ENCODE measurements at places on chromosomes 11 and 22.

GRCh38 chr11:77617892-77618291 is 19.7 kb downstream of the CLNS1A start:
- DNase-seq, result no peak

- DNase-seq, result peak; percentile 14
Measured at GRCh38 chr22:23113067-23113846, 28.5 kb downstream of the RSPH14 start.

DNA sequence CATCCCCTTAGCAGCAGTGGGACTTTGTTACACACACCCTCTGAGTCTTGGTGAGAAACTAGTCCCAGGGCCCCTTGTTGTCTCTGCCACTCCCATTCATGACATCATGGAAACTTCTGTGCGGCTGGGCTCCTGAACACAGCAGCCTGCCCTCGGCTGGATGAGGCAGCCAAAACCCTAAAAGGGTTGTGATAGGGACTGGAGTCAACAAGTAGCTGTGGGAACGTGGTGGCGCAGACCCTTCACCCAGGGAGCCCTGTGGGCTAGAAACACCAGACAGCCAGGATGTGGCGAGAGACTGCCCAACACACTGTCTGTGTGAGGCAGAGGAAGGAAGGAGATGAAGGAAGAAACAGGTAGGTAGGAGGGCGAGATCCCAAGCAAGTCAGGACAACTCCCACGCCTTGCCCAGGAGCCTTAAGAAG is 3.9 kb downstream of the CD3D start:
- no peak for DNase-seq

DNA sequence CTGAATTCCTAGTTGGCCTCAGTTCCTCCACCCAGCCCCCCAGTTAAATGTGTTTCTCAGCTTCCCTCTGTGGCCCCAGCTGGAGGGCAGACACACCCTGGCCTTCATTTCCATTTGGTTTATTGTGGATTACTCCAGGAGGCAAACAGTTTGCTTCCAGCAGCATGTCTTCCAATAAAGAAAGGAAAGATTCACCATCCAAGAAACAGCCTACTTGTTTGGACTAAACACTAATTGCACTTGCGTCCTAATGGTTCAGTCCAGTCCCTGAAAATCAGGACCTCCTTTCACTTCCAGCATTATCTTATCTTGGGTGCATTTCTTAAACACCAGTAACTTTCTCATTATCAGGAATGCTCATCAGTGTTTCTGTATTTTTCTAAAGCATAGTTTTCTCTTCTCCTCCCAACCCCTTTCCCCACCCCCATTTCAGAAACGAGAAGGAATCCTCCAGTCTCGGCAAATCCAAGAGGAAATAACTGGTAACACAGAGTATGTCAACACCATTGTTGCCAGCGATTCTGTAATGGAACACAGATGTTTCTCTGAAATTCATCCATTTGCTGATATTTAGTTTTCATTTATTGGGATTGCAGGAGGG is 130.9 kb downstream of the PARVA start:
- DNase-seq, result peak; percentile 95

DNA sequence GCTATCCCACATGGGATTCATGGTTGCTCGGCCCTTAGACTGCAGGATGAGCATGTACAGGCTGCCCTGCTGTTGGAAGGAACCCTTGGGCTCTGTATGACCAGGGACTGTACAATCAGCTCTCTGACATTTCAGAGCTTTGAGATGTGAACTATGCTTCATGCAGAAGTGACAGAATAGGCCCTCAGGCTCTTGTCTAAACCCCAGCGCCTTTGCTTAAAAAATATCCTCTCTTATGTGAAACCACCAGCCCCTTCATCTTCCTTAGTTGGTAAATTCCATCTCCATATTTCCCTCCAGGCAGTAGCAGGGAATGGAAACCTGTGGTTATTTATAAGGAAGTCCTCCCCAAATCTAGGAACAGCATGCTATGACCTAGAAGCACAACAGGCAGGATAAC is 78.9 kb upstream of the PLET1 start:
- no peak for DNase-seq

DNA sequence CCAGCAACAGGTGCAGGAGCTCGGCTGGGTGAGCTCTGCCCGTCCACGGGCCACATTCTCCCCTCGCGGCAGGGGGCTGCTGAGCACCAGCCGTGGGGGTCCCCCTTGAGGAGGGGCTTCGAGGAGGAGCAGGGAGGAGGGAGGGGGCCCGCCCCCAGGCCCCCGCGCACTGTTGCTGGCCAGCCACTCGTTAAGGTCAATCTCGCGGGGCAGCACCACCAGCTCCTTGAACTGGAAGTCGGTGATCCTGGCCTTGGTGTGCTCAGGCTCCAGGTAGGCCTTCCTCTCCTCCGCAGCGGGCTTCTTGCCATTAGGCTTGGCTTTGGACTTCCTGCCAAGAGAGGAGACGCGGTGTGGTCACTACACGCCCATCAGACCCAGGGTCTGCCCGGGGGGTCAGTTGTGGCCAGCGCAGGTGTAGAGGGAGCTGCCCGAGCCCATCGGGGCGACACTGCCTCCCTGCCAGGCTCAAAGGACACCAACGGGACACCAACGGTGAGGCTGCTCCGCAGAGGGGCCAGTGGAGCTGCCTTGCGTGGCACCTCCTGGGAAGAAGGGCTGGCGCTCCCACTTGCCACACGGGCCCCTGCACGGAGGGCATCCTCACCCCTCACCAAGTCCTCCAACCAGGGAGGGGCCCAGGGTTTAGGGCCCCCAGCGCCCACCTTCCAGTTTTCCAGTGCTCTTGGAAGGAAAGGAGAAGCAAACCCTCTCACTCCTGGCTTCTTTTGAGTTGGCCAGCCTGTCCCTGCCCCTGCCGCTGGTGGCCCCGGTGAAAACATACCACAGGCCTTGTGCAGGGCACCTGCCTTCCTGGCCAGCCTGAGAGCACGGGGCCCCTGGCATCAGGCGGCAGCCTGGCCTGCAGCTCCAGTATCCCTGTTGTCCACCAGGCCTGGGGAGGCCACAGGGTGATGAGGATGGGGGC is 5.8 kb downstream of the MOB2 start:
- DNase-seq, result no peak

DNA sequence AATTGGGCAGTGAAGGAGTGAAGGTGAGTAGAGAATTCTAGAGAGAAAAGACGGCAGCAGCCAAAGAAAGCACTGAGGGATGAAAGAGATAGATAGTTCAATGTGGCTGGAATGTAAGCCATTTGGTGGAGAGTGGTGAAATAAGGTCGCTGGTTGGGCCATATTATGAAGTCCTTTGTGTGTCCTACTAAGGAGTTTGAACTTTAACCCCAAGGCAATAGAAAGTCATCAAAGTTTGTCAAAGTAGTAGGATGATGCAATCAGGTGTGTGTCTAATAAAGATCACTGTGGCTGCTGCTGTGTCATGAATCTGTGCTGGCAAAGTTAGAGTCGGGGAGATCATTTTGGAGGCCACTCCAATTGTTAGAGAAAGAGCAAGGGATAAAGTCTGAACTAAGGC is 18.7 kb downstream of the RNF121 start:
- no peak for DNase-seq

DNA sequence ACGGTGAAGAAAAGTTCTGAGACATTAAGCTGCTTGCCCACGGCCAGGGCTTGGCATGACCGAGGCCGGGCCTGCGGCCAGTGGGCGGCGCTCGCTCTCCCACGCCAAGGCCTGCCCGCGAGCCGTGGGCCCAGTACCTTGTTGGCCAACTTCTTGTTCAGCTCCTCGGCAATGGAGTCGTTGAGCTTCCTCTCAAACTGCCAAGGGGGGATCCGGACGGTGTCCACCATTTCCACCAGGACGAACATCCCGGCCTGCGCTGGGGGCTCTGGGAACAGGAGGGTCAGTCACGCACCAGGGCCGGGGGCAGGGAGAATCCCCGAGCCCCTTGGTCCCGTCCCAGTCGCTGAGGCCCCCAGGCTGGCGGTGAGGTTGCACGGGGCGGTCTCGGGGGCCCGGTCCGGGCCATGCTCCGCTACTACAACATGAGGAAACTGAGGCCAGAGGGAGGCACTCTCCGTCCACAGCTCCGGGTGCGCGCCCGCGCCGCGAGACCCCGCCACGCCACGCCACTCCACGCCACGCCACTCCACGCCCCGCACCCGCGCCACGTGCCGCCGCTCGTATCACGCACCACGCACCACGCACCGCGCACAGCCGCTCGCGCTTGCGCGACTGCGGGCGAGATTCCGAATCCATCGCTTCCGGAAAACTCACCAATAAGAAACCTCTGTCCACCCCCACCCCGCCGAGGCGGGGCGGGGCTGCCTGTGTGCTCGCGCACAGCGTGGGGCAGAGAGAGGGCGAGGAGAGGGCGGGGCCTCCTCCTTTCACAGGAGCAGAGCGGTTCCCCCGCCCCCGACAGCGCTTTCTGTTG is at the start of gene POLR3H:
TSS of gene POLR3H (minus strand) at position 617 of the 817 bp plus-strand sequence. CDS start at position 248, 369 bp downstream.
- DNase-seq, result peak; percentile 95

DNA sequence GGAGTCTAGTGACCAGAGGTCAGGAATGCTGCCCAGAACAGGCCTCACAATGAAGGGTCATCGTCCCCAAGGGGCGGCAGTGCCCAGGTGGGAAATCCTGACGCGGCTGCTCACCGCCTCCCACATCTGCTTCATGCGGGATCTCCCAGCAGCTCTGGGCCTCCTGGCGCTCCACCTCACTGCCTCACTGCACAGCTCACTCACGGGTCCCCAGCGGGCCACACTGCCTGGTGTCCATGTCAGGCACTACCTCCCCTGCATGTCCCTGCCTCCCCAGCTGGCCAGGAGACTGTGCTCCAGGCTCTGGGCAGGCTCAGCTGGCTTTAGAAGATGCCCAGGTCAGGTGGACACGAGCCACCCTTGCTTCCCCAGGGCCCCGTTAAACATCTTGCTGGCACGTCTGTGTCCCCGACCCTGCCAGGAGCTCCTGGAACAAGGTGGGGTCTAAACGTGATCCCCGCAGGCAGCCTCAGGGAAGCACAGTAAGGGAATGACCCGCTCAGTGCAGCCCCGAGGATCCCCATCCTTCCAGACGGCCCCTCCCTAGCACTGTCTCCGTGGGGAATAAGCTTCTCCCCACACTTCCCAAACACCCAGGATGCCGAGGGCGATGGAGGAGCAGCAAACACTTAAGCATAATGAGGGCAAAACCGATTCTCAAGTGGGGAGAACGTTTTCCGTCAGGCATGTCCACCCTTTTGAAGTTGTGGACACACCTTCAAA is 93.2 kb downstream of the TRMU start:
- DNase-seq, result no peak

DNA sequence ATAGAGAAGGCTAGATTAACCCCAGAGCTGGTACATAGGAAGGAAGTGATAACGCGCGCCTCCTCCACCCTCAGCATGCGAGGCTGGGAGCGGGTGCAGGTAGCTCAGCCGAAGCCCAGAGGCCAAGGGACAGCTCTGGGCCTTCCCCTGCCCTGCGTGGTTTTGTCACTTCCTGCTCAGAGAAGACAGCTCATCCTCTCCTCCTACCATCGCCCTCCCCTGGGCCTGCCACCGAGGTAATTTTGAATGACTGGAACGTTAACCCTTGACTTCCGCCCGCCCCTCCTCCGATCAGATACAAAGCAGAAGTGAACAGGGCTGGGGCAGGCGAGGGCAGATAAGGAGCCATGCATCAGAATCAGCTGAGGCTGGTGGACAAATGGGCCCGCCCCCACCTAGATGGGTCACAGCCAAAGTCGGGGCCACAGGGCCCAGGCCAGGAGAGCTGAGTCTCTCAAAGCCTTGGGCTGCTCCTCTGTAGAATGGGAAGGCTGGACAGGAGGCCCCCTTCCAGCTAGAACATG is 1.6 kb downstream of the RAC2 start:
- DNase-seq, result no peak

- DNase-seq, result peak; percentile 58
Measured at GRCh38 chr22:43723816-43724215, 88.3 kb downstream of the EFCAB6 start.

DNA sequence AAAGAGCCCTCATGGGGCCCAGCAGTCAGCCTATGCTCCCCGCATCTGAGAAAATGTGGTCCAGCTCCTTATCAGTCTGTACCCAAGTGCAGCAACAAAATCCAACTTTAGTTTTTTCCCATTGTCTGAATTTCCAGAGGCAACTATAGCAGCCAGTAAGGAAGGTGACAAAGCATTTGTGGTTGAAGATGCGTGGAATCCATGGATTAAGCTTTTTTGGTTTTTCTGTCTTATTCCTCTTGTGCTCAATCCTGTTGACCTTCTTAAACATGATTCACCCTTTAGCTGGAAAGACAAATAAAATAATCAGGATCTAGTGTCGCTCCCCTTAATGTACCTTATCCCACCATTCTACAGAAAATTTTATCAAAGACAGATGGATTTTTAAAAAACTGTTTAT is 14.3 kb downstream of the GDPD4 start:
- DNase-seq, result peak; percentile 23

GRCh38 chr11:91932151-91932821 is 292.3 kb upstream of the FAT3 start:
- DNase-seq, result no peak

DNA sequence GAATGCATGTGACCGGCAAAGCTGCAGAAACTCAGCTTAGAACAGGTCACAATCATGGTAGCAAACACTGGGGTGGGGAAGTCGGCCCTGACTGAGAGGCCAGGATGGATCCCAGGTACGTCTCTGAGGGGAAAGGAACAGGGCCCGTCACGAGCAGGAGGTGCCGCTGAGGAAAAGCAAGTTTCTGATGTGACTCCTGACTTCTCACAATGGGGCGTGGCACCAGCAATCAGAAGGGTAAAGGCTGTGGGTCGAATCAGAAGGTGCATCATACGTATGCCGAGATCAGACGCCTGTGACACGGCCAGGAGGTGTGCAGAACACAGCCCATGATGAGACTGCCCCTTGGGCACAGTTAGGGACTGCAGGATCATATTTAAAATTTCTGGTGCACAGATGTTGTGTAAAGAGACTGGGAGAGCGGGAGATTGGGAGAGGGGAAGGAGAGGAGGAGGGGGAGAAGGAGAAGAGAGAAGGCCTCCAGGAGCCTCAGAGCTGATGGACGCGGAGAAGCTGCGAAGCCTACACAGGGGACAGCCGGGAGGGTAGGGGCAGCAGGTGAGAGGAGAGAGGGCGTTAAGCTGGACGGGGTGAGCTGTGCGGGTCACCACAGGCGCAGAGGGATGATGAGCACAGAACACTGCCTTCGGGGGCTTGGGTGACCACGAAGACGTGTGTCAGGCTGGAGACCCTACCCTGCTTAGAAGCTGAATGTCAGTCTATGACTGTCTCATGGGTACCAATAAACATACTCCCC is 30.7 kb downstream of the KRTAP5-5 start:
- DNase-seq, result no peak

- DNase-seq, result peak; percentile 95
Measured at GRCh38 chr11:95147364-95147905, 57.8 kb downstream of the ENDOD1 start.

- DNase-seq, result no peak
Measured at GRCh38 chr22:29733362-29734201, 13.8 kb downstream of the CABP7 start.

DNA sequence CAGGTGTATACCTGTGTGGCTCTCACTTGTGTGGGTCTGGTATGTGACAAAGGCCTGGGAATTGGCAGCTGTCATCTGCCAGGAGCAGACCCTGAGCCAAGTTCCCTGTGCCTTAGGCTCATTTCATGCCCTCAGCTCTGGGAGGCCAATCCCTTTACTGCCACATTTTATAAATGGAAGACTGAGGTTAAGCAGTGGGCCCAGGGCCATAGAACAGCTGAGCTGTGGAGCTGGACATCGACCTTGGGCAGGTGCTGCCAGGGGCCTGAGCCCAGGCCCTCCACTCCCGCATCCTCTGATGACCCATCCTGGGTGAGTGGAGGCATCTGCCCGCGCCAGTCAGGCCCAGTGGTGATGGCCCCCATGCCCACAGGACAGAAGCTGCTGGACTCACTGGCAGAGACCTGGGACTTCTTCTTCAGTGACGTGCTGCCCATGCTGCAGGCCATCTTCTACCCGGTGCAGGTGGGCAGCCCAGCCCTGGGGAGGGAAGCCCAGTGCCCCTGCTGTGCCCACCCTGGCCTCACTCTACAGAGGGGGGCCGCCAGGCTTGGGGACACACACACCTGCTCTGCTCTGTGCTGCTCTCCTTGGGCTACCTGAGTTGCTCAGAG is 20.9 kb upstream of the ARHGAP8 start:
- no peak for DNase-seq
